ENCODE measurements at places on chromosomes 16 and 17. TPM values are rescaled to one million over a fixed set of nuclear protein-coding genes. Genes with fewer than 3 reads are reported as not detected.

The CHD9NB gene
- total RNA-seq, result 2.6 TPM

DNA sequence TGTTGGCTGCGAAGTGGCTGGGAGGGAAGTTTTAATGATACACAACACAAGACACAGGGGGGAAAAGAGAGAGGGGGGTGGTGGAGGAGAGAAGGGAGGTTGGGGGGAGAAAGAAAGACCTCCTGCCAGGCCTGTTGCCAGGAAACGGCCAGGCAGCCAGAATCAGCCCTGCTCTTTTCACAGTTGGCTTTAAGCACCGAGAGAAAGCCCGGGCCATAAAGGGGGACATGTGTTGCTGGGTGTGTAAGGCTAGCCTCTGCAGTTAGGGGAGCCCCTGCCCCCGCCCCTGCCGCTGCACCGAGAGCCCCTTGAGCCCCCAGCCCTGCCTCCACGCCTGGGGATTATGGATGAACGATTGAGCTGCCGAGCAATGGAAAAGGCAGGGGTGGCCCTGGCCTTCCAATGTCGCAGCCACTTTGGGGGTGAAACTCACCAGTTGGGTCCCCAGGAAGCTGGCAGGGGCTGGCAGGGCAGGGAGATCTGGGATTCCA, 13.9 kb upstream of the WNT3 start:
- DNase-seq, result no peak

DNA sequence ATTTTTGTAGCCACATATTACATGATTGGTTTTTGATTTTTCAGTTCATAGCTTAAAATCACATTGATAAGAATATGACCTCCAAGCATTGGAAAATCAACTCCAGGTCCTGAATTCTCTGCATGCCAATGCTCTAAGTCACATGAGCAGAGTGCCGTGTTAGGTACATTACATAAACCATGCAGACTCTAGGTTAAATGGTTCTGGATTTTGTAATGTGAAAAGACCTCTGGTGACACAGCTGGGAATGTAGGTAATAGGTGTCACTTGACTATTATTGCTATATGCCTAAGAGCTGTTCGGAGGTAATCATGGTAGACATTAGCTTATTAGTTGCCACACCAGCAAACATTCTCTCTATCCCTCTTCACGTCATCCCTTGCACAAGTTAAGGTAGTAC, 231.1 kb upstream of the SALL1 start:
- no peak for DNase-seq

DNA sequence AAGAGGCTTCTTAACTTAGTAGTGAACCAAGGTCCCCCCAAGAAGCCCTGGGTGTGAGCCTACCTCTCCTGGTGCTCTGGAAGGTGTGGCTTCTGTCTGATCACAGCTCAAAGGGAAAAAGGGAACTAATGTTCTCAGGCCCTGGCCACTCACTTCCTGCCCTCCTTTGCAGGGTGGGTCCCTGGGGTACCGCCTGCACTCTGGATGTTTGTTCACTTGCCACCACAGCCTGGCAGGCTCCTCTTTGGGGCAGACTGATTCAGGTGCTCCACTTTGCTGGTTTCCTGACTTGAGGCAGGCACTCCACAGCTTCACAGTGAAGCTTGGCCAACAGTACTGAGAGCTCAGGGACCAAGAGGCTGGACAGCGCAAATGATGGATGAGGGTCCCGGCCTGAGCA, 5.9 kb upstream of the MYO15A start:
- DNase-seq, result no peak

The TBC1D3 gene
- not detected for total RNA-seq

GRCh38 chr17:74239172-74239571, 25.8 kb downstream of the TTYH2 start:
- DNase-seq, result no peak

The HOXB13 gene
- 0.32 TPM for total RNA-seq

The DHRS7C gene
- not detected for total RNA-seq

DNA sequence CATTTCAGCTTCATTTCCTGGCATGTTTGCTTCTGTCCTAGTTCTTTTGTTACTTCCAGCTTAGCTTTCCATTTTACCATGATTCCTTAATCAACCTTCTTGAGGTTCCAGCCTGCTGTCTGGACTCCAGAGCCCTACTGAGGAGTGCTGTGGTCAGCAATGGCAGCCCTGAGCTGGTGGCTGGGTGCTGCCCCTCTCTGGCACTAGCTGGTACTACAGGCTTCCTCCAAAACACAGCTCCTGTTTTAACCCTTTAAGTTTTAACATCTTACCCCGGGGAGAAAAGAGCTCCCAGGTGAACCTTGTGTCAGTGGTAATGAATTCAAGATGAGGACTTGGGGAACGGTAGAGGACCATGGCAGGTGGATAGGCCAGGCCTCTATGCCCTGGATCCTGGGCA, 395.5 kb downstream of the TMEM114 start:
- DNase-seq, result no peak

The KRT16 gene
- total RNA-seq, result not detected

The XYLT1 gene
- 2.6 TPM for total RNA-seq

DNA sequence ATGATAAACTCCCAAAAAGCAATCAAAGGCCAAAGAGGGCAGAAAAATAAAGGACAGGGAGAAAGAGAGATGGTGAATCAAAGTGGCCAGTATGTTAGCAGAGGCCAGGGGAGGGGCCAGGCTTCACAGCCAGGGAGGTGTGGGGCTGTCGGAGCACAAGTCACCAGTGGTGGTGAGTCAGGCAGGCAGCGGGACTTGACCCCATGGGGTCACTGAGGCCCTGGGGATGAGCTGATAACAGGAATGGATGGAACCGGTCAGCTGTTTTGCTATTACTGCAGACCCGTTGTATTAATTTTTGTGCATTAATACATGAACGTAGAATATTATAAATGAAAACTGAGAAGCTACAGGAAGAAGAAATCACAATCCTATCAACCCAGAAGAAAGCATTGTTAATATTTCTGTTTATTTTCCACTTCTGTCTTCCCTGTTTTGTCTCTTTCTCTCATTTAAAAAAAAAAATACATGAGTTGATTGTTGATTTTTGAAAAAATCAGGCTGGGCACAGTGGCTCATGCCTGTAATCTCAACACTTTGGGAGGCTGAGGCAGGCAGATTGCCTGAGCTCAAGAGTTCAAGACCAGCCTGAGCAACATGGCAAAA, 106.9 kb downstream of the SOCS1 start:
- peak; percentile 38 for DNase-seq

- DNase-seq, result no peak
Measured at GRCh38 chr16:62105244-62105643, 69.0 kb upstream of the CDH8 start.

DNA sequence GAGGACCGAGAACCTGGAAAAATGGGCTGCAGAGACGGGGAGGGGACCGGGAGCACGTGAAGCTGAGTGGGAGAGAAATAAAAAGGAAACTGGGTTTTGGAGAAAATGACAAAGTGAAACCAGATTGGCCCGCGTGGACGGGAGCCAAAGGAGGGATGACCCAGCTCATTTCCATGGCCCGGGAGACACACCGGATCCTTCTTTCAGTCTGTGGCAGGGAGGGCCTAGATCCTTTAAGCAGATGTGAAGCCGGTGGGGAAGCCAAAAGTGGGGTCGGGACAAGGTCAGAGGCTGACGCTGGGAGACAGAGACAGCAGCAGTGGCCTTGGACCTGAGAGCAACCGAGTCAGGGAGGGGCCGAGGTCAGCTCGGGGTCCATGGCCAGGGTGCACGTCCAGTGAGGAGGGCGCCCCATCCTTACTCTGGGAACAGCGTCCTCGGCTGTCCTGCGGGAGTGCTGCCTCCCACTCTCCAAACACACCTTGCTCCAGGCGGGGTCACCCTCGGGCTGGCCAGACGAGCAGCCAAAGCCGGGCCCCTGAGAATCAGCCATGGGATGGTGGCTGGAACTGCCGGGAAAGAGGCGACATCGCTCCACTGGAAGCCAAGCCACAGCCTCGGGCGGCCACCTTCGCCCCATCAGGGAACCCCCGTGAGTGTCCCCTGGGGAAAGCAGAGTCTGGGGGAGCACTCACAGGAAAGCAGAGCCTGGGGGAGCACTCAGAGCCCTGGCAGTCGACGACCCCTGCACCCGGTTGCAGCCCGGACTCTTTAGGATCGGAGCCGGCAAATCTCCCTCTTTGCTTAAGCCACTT, 17.3 kb downstream of the CA5A start:
- DNase-seq, result peak; percentile 32

DNA sequence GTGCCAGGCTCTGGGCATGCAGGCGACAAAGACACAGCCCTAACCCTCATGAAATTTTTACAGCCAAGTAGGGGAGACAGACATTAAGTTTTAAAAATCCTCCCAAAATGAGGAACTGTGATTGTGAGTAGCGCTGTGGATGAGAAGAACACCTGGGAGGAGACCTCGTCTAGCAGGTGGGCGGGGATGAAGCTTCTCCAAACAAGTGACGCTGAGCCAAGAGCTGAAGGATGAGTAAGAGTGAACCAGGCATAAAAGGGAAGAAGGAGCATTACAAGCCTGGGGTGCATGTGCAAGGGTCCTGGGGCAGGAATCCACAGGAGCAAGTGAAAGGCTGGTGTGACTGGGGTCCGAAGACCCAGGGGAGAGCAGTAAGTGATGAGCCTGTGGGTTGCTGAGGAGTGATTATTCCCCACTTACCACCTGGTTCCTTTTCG, 149.4 kb upstream of the HS3ST2 start:
- no peak for DNase-seq

The RNF43 gene
- not detected for total RNA-seq

Measured in fibroblast of villous mesenchyme (primary cell).